ENCODE measurements at places on chromosomes 13 and 19. TPM values are rescaled to one million over a fixed set of nuclear protein-coding genes. Genes with fewer than 3 reads are reported as not detected.

VSTM2B gene
- total RNA-seq: not detected

KLHL1 gene
- total RNA-seq: not detected

EEF2 gene
- 2,904 TPM for total RNA-seq

ZNF709 gene
- 3.5 TPM for total RNA-seq

PRR19 gene
- 0.22 TPM for total RNA-seq

PPP1R13L gene
- 14.7 TPM for total RNA-seq

TMEM59L gene
- total RNA-seq: not detected

MBD3L2 gene
- total RNA-seq: not detected

ZNF729 gene
- total RNA-seq: not detected

ACER1 gene
- total RNA-seq: not detected

Measured in dermis lymphatic vessel endothelial cell (primary cell).